Aorta (tissue), 5 donors: ENCODE measurements at places on chromosomes 4 and X. TPM values are rescaled to one million over a fixed set of nuclear protein-coding genes. Genes with fewer than 3 reads are reported as not detected.

DNA sequence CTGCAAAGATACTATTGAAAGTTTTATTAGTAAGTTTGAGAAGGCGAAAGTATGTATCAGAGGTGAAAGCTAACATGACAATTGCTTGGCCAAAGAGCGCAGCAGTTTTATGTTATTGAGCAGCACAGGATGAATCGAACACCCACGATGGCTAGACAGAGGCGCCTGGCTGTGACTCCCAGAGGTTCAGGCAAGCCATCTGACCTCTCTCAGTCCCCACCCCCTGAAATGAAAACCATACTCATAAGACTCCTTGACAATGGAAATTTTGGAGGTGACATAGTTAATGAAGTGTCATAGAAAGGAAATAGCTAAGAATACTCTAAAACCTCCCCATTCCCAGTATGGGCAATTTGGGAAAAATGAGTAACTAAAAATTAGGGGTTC, 70.6 kb downstream of the MGST2 start:
- no peaks in the 10 kb centered on the region for H3K36me3 ChIP-seq
- H3K4me3 ChIP-seq = no peak overlapping the region
- H3K27ac ChIP-seq = no peak overlapping the region
- H3K27me3 ChIP-seq = no peaks in the 10 kb centered on the region
- peaks cover 2% of the 10 kb centered on the region for H3K4me1 ChIP-seq
- no peak for DNase-seq

GRCh38 chr4:20456407-20456806, 204.7 kb downstream of the SLIT2 start:
- peaks cover under 1% of the 10 kb centered on the region for H3K4me1 ChIP-seq
- no peak overlapping the region for H3K4me3 ChIP-seq
- no peaks in the 10 kb centered on the region for H3K36me3 ChIP-seq
- H3K27ac ChIP-seq = no peak overlapping the region
- DNase-seq = no peak

GRCh38 chrX:78839711-78840110, 92.2 kb downstream of the LPAR4 start:
- no peaks in the 10 kb centered on the region for H3K4me1 ChIP-seq
- no peaks in the 10 kb centered on the region for H3K36me3 ChIP-seq

DNA sequence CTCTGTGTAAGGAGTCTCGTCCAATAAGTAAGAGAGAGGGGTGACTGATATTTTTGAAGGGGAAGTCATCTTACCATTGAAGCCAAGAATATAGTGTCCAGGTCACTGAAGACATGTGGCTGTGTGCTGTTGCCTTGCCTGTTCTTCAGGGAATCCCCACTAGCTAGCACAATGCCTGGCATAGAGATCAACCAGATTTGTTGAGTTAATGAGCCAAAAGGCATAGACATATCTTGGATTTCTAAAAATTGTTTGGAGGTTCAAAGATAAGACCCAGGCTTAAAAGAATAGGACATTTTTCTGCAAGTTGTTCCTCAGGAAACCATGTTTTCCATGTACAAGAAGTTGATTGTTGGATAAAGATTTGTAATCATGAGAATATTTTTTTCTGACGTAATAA, 119.3 kb upstream of the DKK2 start:
- no peak for DNase-seq
- H3K4me3 ChIP-seq = no peak overlapping the region
- H3K4me1 ChIP-seq = no peaks in the 10 kb centered on the region
- H3K36me3 ChIP-seq = no peaks in the 10 kb centered on the region
- no peak overlapping the region for H3K27ac ChIP-seq

DNA sequence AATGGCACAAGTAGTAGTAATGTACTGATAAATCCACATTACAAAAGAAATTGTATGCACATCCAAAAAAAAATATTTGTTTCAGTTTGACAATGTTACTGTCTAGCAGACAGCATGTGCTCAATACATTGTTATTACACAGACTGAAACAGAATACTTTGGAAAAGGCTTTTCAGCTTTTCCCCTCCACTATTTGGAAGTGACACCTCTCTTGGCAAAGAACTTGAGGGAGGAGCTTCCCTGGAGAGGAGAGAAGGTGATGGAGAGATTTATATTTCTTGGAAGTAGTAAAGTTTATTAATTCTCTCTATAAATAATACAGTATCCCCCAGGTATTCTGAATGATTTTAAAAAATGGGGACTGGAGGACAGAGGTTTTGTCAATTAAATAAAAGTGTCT, 131.8 kb downstream of the SCFD2 start:
- no peaks in the 10 kb centered on the region for H3K4me1 ChIP-seq
- DNase-seq = no peak
- no peak overlapping the region for H3K27ac ChIP-seq
- no peaks in the 10 kb centered on the region for H3K27me3 ChIP-seq

DNA sequence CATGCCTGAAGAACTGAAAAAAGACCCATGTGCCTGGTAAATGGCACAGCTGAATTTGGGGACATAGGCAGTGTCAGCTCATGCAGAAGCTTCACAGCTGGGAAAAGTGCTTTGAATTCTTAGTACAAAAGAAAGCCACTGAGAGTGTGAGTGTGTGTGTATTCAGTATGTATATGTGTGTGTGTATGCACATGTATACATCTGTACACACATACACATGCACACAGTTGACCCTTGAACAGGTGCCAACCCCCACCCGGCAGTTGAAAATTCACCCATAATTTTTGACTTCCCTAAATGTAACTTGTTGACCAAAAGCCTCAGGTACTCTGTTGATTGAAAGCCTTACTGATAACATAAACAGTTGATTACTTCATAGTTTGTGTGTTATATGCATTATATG, 49.5 kb upstream of the ENPP6 start:
- no peaks in the 10 kb centered on the region for H3K27me3 ChIP-seq
- H3K4me3 ChIP-seq = no peak overlapping the region
- no peaks in the 10 kb centered on the region for H3K36me3 ChIP-seq
- no peak overlapping the region for H3K27ac ChIP-seq

DNA sequence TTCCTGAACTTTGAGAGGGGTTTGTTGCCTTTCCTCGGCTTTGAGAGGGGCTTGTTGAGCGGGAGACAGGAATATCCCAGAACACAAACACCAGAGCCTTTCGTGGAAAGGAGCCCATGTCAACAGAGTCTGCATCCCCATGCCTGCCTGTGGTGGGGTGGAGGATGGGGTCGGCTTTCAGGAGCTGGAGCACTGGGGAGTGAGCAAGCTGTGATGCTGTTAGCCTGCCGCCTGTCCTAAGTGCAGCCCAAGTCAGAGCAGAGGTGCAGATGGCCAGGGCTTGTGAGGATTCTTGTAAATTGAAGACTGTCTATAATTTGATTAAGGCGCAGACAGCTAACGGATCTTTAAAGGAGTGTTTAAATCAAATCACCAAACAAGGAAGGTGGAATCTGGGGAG, 103.3 kb upstream of the ANK2 start:
- no peaks in the 10 kb centered on the region for H3K4me1 ChIP-seq
- no peak overlapping the region for H3K27ac ChIP-seq
- no peak overlapping the region for H3K4me3 ChIP-seq
- no peak for DNase-seq
- H3K36me3 ChIP-seq = no peaks in the 10 kb centered on the region
- H3K27me3 ChIP-seq = no peaks in the 10 kb centered on the region

- no peaks in the 10 kb centered on the region for H3K4me1 ChIP-seq
- H3K4me3 ChIP-seq = no peak overlapping the region
- no peak overlapping the region for H3K27ac ChIP-seq
- no peaks in the 10 kb centered on the region for H3K36me3 ChIP-seq
Measured at GRCh38 chr4:183249854-183250253, 70.2 kb downstream of the CLDN22 start.

DNA sequence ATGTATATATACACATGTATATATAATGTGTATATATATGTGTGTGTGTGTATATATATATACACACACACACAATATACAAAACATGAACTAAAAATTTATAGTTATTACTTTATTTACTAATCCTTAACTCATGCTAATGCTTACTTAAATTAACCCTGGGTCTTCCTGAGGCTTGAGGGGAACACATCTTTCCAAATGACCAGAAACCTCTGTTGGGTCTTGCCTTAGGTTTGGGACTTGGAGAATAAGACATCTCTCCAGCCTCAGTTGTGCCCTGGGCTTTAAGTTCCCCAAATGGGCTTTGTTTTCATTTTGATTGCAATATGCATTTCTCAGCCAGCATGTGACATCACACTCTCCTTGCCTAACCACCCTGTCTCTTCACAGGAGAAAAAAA, 7.7 kb downstream of the GEMIN8 start:
- no peaks in the 10 kb centered on the region for H3K4me1 ChIP-seq
- no peak for DNase-seq
- H3K4me3 ChIP-seq = no peak overlapping the region

GRCh38 chr4:16129336-16129735, 45.5 kb upstream of the PROM1 start:
- no peaks in the 10 kb centered on the region for H3K4me1 ChIP-seq
- no peak for DNase-seq
- H3K27me3 ChIP-seq = no peaks in the 10 kb centered on the region
- no peaks in the 10 kb centered on the region for H3K36me3 ChIP-seq
- H3K4me3 ChIP-seq = no peak overlapping the region
- no peak overlapping the region for H3K27ac ChIP-seq

DNA sequence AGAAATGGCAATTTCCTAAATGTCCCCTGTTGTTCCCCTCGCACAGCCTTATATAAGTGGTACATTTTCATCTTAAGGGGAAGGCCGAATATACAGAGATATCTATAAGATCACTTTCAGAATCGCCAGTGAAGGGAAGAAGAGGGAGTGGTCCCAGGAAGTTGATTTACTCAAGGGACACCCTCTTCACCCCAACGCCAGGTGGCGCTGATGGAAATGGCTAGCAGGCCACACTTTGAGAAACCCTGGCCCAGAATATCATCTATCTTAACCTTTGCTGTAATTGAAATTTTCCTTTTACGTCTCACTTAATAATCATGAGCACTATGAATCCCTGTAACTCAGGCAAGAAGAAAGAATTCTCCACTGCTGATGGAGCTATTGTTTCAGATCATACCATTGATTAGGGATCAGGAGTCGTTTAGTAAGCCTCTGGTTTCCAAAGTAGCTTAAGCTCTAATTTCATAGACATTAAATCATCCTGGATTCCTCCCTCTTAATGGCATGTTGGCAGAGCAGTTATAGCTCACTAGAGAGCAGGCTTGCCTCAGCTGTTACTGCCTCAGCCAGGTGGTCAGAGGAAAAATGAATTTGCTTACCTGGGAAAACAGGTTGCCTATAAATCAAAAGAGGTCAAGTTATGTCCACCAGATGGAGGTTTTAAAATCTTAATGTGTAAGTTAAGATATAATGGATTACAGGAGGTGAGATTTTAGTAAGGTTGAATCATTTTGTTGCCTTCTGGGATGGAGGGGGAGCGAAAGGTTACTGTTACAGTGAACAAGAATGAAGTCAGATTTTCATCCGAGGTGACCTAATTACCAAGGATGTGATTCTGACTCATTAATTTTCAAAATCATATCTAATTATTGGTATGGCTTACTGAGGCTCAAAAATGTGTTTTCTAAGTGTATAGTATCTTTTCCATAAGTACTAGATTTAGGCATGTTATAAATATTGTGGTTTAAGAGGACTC, 941.2 kb upstream of the TENM3 start:
- H3K4me3 ChIP-seq = no peak overlapping the region
- DNase-seq = no peak
- no peaks in the 10 kb centered on the region for H3K4me1 ChIP-seq
- no peaks in the 10 kb centered on the region for H3K27me3 ChIP-seq

DNA sequence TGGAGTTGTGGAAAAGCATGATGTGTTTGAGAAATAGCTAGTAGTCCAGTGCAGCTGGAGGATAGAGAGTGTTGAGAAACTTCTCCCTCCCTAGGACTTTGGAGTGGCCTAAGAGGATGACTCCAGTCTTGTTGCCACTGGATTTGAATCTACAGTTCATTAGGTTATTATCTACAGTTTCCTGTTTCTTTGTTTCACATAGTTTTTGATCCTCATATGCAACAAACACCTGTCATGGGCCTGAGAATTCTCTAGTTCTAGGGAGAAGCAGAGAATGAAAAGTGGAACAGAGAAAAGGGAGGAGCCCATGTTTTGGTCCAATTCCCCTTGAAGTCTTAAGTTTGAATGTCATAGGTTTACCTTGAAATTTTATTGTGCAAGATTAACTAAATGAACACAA, 73.6 kb upstream of the TBC1D9 start:
- H3K27ac ChIP-seq = no peak overlapping the region
- no peaks in the 10 kb centered on the region for H3K4me1 ChIP-seq
- no peak for DNase-seq
- no peaks in the 10 kb centered on the region for H3K27me3 ChIP-seq
- H3K4me3 ChIP-seq = no peak overlapping the region
- H3K36me3 ChIP-seq = no peaks in the 10 kb centered on the region

GRCh38 chrX:53287493-53288138, 6.2 kb upstream of the IQSEC2 start:
- no peaks in the 10 kb centered on the region for H3K27me3 ChIP-seq
- H3K4me3 ChIP-seq = no peak overlapping the region
- H3K36me3 ChIP-seq = no peaks in the 10 kb centered on the region

- H3K36me3 ChIP-seq = no peaks in the 10 kb centered on the region
- no peak overlapping the region for H3K4me3 ChIP-seq
- no peak for DNase-seq
- no peaks in the 10 kb centered on the region for H3K4me1 ChIP-seq
- H3K27me3 ChIP-seq = no peaks in the 10 kb centered on the region
- H3K27ac ChIP-seq = no peak overlapping the region
Measured at GRCh38 chr4:171676555-171677215, 136.5 kb upstream of the GALNTL6 start.

GRCh38 chrX:133285341-133285740, 67.2 kb upstream of the TFDP3 start:
- no peaks in the 10 kb centered on the region for H3K27me3 ChIP-seq
- no peaks in the 10 kb centered on the region for H3K36me3 ChIP-seq
- no peak overlapping the region for H3K4me3 ChIP-seq
- no peak overlapping the region for H3K27ac ChIP-seq
- DNase-seq = no peak
- H3K4me1 ChIP-seq = no peaks in the 10 kb centered on the region

DNA sequence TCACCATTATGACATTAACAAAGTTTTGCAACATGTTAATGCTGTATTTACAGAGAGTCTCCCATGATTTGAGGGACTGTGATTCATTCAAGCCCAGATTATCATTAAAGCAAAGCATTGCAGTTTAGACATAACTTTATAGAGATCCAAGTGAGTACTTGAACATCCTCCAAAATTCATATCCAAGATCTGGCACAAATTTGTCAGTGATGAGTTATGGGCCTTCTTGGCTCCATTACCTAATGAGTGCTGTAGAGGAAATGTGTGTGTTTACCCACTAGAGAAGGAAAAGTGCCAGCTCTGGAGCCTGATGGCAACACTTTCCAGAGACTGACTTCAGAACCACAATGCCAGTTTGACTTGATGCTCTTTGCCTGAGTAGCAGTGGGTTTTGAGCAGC, 432.3 kb downstream of the GALNTL6 start:
- no peak for DNase-seq
- no peaks in the 10 kb centered on the region for H3K27me3 ChIP-seq
- H3K4me1 ChIP-seq = no peaks in the 10 kb centered on the region
- no peak overlapping the region for H3K27ac ChIP-seq

The DGAT2L6 gene
- total RNA-seq = not detected

The PNMA3 gene
- total RNA-seq = 0.13 TPM

The TXK gene
- total RNA-seq = 2.3 TPM

The SHROOM4 gene
- 16.4 TPM for total RNA-seq

The TBC1D8B gene
- total RNA-seq = 12.8 TPM

The MXRA5 gene
- 13.5 TPM for total RNA-seq

The FAM156A gene
- 14.7 TPM for total RNA-seq

The AMBN gene
- not detected for total RNA-seq
